Ovary (tissue), 10 donors: ENCODE measurements at places on chromosomes 2 and 18. TPM values are rescaled to one million over a fixed set of nuclear protein-coding genes. Genes with fewer than 3 reads are reported as not detected.
A peak's percentile ranks its signal among the peaks of the same experiment; 100 is the strongest.

DNA sequence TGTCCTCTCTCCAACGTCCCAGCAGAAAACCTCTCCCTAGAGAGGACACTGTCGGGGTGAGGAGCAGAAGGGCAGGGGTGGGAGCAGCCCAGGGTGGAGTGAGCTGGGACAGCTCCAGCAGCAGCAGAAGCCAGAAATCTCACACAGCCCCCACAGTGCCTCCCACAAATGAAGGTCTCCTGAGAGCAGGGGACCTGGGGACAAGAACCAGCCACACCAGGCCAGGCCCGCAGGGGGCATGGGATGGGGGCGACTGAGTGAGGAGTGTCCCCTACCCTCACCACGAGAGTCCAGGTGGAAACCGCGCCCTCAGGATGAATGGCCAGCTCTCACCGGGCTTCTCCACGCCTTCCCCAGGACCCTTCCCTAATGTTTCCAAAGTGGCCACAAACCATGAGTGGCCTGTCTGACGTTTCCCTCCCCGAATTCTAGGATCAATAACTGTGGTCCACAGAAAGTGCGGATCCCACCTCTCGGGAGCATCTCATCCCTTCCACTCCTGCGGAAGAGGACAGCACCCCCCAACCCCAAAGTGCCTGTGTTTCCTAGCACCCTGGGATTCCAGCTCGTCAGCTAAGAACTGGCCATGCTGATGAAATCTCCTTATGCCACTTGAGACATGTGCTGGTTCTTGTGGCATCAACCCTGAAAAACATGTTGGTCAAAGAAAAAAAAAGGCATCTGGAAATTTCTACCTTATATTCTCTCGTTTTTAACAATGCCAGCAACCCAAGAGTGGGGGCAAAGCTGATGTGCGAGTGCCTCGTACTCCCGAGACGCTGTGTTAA is 121.1 kb downstream of the HDAC4 start:
- H3K4me3 ChIP-seq: no peak overlapping the region
- H3K27me3 ChIP-seq: no peaks in the 10 kb centered on the region

- no peaks in the 10 kb centered on the region for H3K36me3 ChIP-seq
- no peak overlapping the region for H3K27ac ChIP-seq
These were observed 151.9 kb upstream of the PELI1 start for GRCh38 chr2:64296140-64296480.

- H3K27ac ChIP-seq: no peak overlapping the region
- no peak for DNase-seq
- peaks cover 8% of the 10 kb centered on the region for H3K4me1 ChIP-seq
- H3K27me3 ChIP-seq: no peaks in the 10 kb centered on the region
These were observed 406.5 kb downstream of the XIRP2 start for GRCh38 chr2:167294776-167295140.

- no peak overlapping the region for H3K27ac ChIP-seq
- DNase-seq: no peak
- no peaks in the 10 kb centered on the region for H3K36me3 ChIP-seq
- no peaks in the 10 kb centered on the region for H3K4me1 ChIP-seq
- H3K4me3 ChIP-seq: no peak overlapping the region
- H3K27me3 ChIP-seq: no peaks in the 10 kb centered on the region
These were observed 185.5 kb downstream of the CDH2 start for GRCh38 chr18:27991391-27991790.

DNA sequence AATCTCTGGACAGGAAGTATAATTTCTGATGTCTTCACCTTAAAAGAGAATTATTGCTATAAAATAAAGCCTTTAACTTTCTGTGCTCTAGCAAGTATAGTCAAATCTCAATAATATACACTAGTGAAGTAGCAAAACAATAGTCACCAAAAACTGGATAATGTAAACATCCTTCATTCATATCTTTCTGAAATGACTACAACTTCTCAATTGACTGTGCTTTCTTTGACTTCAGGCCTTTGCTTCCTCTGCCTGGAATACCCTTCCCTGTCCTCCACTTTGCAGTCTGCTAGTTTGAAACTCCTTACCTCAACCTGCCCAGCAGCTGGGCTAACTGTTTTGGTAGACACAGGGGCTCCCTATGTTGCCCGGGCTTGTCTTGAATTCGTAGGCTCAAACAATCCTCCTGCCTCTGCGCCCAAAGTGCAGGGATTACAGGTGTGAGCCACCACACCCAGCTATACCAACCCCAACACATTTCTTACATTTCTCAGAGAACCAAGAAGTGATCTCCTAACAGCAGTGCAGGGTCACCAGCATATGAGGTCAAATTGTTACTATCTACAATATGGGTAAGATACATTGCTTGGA is 6.6 kb upstream of the PCBP1 start:
- H3K4me3 ChIP-seq: no peak overlapping the region
- no peak for DNase-seq
- H3K36me3 ChIP-seq: no peaks in the 10 kb centered on the region
- no peaks in the 10 kb centered on the region for H3K27me3 ChIP-seq

DNA sequence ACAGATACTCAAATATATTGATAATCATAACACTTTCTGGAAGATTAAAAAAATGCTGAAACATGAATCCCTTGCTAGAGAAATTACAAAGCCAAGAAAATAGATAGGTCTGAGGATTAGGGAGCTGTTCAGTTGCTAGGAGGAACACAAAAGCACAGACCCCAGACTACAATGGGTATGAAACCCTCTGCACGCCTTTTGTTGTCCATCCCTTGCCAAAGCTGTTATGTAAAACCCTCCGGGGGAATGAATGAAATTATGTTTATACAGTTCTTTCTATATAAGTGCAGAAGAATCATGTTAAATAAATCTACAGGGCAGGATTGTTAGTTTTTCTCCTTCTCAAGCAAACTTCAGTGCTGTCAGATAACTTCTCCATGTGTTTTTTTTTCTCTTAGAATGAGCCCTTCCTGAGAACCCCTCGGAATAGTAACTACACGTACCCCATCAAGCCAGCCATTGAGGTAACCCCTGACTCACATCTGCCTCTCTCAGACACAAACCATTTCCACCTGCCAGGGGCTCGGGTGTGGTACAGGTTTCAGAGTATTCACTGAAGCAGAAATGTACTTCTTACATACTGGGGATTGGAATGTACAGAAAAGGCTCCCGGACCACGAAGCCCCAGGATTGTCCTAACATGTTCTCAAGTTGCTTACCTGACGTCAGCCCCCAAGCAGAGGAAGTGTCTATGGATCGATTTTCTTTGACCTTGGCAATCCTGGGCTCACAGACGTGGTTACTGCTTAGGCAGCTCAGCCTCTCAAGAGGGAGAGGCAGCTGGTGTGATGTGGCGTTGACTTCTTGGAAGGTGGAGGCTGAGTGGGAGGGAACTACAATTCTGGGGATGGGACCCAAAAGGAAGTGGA is 118.0 kb downstream of the PLB1 start:
- H3K27me3 ChIP-seq: no peaks in the 10 kb centered on the region
- H3K27ac ChIP-seq: no peak overlapping the region
- no peak overlapping the region for H3K4me3 ChIP-seq

DNA sequence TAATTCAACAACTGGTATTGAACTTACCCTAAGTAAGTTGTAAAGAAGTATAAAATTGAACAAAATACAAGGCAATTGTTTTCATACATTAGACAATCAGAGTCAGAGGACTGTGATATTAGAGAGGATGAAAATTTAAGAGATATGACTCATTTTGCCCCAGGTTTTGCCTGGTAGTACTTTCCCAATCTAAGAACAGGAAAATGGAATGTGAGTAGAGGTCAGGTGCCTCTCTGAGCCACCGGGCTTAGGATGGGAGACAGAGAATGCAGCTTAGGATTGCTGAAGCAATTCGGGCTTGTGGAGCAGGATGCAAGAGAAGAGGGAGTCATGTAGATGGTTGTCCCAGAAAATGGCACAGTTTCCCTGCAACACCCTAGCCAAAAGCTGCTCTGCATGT is 219.7 kb upstream of the CHST9 start:
- no peaks in the 10 kb centered on the region for H3K36me3 ChIP-seq
- H3K27me3 ChIP-seq: no peaks in the 10 kb centered on the region
- H3K4me1 ChIP-seq: no peaks in the 10 kb centered on the region
- H3K27ac ChIP-seq: no peak overlapping the region
- DNase-seq: no peak

DNA sequence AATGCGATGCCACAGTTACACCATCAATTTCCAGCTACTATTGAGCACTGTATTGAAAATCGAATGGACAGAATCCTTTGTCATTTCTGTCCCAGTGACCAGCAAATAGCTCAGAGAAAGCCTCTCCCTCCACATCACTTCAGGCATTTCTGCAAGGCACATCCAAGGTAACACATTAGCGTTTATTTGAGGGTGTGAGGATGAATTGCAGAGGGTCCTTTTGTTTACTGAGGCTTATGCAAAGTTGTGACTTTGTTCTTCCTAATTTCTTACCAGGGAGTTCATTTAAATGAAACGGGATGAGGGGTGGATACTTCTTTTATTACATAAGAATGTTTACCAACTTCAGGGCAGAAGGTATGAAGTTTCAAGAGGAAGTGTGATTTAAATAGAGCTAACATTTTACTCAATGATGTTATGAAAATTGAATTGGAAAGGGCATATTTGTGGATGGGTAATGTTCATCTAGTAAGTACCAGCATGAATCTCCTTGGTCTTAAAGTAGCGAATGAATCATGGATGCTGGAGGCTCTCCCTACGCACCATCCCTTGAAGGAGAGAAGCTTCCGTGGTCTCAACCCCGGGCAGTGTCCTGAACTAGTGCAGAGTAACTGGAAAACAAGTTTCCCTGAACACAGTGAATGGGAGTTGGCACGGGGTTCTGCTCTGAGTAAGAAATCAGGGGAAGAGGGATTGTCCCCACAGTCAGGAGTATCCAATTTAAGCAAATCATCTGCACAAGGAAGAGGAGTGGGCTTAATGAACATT is 756.5 kb downstream of the GALR1 start:
- H3K4me3 ChIP-seq: no peak overlapping the region
- no peaks in the 10 kb centered on the region for H3K27me3 ChIP-seq
- no peaks in the 10 kb centered on the region for H3K36me3 ChIP-seq
- no peaks in the 10 kb centered on the region for H3K4me1 ChIP-seq

- H3K27me3 ChIP-seq: no peaks in the 10 kb centered on the region
- H3K4me1 ChIP-seq: no peaks in the 10 kb centered on the region
- DNase-seq: no peak
- H3K27ac ChIP-seq: no peak overlapping the region
These were observed 241.2 kb downstream of the ANAPC1 start for GRCh38 chr2:111642586-111643327.

DNA sequence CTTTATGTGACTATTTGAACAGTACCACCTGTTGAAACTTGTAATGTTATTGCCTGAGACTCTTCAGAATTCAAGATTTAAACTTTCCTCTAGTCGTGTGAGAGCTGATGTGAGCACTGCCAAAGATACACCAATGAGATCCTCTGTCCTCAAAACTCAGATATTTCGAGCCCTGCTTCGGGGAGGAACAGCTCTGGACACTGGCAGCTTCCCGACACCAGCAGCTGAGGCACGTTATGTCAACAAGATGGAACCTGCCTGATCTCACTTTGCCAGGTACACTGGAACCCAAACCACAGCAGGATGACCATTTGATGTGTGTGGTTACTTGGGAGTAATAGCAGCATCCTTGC is 319.9 kb upstream of the RBMS1 start:
- H3K27ac ChIP-seq: no peak overlapping the region
- no peaks in the 10 kb centered on the region for H3K36me3 ChIP-seq
- H3K27me3 ChIP-seq: no peaks in the 10 kb centered on the region
- no peak for DNase-seq

DNA sequence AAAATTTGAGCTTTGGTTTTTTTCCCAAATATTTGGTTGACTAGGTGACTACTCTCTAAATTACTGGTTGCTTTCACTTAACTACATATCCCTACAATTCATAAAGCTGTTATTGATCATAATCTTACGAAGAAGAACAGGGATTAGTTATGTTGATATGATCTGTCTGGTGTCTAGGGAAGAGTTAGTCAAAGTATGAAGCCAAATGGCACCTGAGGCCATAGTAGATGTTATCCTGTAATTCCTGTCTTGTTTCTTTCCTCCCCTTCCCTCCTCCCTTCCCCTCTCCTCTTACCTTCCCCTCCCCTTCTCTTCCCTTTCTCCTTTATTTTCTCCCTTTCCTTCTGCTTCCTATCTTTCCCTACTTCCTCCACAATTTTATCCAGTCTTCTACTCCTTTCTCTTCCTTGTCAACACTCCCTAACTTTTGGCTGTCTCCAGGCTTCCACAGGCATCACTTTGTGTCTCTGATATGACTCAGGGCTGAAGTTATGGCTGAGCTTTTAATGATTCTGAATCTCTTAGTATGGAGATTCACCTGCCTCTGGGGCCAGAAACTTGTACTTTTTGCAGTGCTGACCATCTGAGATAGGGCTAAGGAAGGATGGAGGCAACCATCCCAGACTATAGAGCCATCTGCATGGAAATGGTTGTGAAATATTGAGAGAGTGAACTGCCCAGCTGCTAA is 149.9 kb upstream of the TCF4 start:
- H3K4me3 ChIP-seq: no peak overlapping the region
- H3K27ac ChIP-seq: no peak overlapping the region
- no peaks in the 10 kb centered on the region for H3K27me3 ChIP-seq
- no peak for DNase-seq
- H3K4me1 ChIP-seq: no peaks in the 10 kb centered on the region

DNA sequence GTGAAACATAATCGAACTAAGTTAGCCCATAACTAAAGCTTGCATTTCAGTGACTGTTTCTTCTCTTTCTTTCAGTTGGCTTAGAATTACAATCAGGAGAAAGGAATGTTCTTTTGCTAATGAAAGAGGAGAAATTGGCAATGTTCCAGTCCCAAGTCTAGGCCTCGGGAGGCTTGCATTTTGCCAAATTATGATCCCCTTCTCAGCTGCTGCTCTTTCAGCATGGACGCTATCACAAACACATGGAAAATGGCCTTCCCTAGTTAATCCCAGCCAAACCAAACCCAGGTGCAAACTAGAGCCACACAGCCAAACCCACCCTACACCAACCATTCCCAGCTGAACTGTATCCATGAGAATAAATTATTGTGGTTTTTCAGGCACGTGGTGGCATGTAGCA is 605.2 kb upstream of the LRRTM4 start:
- no peak overlapping the region for H3K4me3 ChIP-seq
- no peaks in the 10 kb centered on the region for H3K27me3 ChIP-seq

DNA sequence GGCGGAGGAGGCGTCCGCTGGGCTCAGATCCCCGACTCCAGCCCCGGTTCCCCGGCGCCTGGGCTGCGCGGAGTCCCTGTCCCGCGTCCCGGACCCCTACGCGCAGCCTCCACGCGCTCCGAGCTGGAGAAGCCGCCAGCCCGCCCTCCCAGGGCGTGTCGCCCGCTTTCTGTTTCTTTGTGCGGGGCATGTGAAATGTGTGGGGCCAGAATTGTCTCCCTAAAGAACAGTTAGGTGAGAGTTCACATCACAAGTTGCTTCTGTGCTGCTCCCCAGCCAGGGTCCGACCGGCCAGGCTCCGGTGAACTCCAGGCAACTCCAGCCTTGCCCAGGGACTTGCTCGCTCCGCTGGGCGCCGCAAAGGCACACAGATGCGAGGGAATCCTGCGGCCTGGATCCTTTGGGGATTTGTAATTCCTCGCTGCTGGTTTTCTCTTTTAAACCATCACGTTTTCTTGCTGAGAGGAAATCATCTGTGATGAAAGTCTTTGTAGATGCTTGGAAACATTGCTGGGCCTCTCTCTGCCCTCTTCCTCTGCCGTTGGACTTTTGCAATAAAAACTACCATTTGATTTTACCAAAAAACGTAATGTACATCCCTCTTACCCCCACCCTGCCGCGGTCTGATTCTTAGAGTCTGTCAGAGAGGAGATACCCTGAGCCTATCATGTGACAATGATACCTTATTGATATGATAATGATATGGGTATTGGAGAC is 631 bp downstream of the GYPC start:
- peak overlapping the region; percentile 100 for H3K27ac ChIP-seq
- peak; percentile 70 for DNase-seq
- peak overlapping the region; percentile 74 for H3K4me3 ChIP-seq
- H3K27me3 ChIP-seq: no peaks in the 10 kb centered on the region
- peaks cover 29% of the 10 kb centered on the region for H3K4me1 ChIP-seq

The TACR1 gene
- 0.43 TPM for total RNA-seq

The STPG4 gene
- not detected for total RNA-seq

The HOXD1 gene
- total RNA-seq: 5.3 TPM

The YWHAQ gene
- total RNA-seq: 203 TPM

The RGPD4 gene
- not detected for total RNA-seq

The LIPG gene
- total RNA-seq: 0.65 TPM

The TOGARAM2 gene
- 1.7 TPM for total RNA-seq
